ENCODE measurements at places on chromosomes 7 and 10.
A peak's percentile ranks its signal among the peaks of the same experiment; 100 is the strongest.

GRCh38 chr7:85730012-85730411 lies 543.2 kb upstream of the SEMA3D start:
- no peak for DNase-seq

- no peak for DNase-seq
Measured at GRCh38 chr7:47591655-47592572, 10.0 kb upstream of the TNS3 start.

GRCh38 chr7:30159698-30160143 lies 24.9 kb downstream of the MTURN start:
- no peak for DNase-seq

DNA sequence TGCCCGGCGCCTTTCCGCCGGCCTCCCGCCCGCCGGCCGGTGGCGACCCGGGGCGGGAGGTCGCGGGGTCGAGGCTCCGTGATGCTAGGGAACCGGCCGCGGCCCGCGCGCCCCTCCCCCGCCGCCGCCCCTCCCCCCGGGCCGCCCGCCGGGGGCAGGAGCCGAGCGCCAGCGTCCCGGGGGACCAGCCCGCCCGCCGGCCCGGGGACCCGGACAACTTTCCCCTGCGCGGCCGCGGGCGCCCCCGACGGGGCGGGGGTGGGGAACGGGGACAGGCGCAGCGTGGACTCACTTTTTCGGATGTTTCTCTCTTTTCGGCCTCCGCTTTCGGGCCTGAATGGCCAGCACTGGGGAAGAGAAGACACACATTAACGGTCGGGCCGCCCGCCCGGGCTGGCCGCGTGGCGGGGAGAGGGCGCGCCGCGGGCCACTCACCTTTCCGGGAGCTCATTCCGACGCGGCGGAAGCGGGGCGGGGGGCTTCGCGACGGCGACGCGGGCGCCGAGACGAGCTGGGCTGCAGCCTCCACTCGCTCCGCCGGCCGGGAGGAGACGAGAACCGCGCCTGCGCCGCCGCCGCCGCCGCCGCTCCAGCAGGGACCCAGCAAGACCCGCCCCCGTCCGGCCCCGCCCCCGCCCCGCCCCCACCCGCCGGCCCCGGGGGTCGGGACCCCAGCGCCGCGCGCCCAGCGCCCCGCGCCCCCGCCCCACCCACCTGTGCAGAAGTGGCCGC lies at the start of gene SRPK2:
TSS of gene SRPK2 (minus strand) at position 566 of the 732 bp plus-strand sequence.
- DNase-seq = peak; percentile 67

DNA sequence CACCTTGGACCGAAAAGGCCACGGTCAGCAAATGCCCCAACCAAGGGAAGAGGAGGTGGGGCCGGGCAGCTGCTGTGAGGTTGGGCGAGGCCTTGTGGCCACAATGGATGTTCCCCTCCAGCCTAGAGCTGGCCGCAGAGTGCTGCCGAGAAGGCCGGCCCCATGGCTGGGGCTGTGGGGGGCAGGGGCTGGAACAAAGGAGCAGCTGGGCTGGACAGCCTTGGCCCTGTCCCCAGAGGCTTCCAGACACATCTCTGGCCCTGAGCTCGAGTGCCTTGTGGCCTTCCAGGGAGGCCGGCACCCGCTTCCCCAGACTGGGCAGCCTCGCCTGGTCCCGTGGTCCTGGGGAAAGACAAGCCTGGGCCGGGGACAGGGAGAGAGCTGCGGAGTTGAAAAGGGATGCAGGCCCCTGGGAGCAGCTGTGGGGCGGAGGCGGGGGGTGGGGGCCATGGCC lies 88.0 kb downstream of the PDGFA start:
- no peak for DNase-seq

DNA sequence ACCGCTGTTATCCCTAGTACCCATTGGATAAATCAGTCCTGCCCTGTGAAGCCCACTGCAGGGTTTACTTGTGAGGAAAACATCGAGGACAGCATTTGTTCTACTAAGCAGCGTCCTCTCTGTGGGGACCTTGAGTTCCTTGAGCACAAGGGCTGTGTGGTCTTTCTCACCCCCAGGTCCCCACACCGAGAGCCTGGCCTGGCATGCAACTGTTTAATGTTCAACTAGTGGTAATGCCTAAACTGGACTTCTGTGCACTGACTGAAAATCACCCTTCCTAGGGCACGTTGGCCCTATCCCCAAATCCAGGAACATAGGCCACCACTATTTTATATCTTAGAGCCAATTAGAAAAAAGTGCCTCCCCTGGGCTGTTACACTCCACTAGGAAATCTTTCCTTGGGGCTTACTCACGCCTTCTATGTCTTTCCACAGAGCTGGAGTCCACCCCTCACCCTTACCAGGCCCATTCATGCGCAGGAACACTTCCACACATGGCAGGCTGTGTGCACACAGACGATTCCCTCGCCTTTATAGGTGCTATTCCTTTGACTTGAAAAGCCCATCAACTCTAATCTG lies 1.7 kb upstream of the TMEM213 start:
- DNase-seq = no peak

GRCh38 chr10:3477683-3478082 lies 305.1 kb upstream of the PITRM1 start:
- DNase-seq = no peak

GRCh38 chr10:33256458-33256857 lies 78.0 kb downstream of the NRP1 start:
- no peak for DNase-seq

DNA sequence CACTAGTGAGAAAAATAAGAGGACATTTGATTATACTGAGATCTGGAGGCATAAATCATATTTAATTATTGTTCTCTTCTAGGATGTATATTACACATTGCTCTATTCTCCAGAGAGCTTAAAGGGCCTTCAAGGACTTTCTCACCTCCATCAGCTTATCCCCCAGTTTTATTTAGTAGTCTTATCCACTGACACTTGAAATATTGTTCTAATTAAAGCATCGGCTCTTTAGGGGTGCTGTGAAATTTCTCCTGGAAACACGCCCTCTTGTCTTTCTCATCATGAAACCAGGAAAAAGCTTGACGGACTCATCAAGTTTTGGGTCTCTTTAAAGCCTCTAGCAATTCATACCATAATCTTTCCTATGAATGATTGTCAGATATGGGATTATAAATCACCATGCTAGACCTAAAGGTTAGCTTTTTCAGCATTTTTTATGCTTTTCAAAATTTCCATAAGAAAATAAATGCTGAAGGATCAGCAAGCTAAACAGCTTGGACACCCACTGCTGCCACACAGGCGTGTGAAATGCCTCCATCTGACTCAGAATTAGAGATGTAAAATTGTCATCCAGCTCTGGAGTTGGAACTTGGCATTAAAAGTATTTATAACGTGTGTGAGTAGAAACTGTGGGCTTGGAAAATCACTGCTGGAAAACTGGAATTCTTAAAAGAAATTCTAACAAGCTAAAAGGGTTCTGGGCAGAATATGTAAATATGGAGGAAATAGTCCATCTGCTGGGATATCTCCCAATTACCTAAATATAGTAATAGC lies 216.3 kb downstream of the CHRM2 start:
- DNase-seq = no peak

- DNase-seq = no peak
Measured at GRCh38 chr10:11189582-11190376, 172.1 kb downstream of the CELF2 start.

DNA sequence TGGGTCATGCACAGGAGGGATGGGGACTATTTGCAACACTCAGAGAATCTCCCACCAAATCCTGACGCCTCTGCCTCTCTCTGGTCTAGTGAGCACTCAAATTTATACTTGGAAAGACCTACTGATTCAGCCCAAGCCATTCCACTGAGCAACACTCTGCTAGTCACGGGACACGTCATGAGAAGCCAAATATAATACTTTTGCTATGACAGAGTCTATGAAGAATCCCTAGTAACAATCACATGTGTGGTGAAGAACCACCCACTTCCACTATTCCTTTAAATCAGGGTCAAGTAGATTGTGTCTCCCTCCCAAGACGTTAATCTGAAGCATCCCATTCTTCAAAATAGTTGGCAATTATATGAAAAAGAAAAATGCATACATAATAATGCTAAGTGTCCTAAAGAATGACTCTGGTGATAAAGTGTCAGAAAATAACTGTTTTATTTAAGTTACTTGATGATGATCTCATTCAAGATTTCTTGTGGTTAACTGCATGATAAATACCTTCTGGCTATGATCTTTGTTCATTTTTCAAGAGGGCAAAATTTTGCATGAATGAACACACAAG lies 28.5 kb downstream of the CHCHD3 start:
- no peak for DNase-seq

DNA sequence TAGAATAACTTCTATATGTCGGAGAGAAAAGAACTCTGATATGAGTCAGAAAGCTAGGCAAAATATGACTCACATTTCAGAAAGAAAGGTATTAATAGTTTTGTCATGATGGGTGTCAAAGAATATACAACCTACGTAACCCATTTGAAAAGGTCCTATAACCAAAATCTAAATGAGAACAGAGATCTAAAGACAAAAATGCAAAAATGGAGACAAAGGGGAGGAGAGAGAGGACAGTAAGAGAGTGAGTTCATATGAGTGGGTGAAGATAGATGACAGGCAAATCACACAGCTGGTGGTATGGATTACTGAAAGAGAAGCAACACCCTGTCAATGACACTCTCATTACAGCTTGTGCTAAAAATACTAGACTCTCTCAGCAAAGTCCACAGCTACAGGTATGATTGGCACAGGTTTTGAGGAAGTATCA lies 25.6 kb downstream of the ANKMY2 start:
- no peak for DNase-seq

DNA sequence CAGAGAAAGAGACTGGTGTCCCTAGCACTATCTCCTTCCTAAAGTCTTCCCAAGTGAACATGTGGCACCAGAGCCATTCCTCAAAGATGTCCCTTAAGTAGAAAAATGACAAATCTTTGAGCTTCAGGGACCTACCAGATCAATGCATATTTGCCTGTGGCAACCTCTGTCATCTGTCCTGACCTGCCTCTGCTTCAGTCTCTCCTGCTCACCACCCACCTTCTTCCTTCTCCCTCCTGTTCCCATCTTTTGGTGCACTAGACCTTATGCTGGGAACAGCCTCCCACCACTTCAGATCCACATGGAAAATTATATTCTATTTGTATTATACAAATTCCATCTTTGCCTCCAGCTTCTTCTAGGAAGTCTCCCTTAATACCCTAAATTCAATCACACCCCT lies 386.4 kb downstream of the PLXNA4 start:
- DNase-seq = no peak

DNA sequence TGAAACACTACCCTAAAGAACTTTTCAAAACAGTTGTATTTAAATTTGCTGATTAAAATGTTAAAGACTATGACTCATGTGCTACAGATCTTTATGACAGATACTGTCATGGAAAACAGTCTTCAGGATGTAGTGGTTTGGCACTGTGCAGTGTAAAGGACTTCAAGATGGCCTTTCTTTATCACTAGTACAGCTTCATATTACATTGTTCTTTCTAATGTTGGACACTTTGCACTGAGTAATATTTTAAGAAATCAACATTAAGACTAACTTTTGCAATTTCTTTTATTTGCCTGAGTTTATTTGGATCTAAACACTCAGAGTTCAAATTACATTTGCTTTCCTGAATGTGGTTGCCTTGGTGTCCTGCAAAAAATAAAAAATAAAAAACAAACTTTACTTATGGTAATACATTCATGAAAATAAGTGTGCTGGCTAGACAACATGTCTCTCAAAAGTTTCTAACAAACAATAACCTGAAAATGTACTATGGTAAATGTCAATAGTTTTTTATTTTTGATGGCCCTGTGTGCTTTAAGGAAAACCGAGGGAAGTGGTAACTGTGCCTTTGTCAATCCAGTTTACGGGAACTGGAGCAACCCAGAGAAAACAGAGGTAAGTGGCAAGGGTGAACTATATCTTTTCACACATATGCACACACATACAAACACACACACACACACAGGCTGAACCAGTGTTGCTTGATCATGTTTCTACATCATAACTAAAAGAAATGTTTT lies 85.9 kb upstream of the PLXDC2 start:
- no peak for DNase-seq

DNA sequence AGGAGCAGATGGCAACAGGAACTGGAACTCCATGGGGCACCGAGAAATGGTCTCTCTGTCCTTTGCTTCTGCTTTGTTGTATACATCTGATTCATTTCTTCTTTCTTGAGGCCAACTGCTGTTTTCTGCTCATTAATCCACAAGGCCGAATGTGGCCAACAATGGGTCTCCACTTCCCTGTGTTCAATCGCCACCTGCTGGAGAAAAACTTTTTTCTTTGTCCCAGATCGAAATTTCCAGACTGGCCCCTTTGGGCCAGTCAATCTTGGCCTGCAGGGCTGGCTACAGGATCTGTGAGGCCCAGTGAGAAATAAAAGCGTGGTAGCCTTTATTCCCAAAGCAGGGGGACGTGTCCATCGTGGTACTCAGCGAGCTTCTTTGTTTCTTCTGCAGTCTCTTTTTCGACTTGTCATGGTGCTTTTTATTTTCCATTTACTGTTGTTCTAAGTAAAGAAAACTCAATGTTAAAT lies 58.8 kb downstream of the PARP12 start:
- no peak for DNase-seq

- no peak for DNase-seq
Measured at GRCh38 chr10:22368981-22369380, 23.7 kb downstream of the SPAG6 start.

DNA sequence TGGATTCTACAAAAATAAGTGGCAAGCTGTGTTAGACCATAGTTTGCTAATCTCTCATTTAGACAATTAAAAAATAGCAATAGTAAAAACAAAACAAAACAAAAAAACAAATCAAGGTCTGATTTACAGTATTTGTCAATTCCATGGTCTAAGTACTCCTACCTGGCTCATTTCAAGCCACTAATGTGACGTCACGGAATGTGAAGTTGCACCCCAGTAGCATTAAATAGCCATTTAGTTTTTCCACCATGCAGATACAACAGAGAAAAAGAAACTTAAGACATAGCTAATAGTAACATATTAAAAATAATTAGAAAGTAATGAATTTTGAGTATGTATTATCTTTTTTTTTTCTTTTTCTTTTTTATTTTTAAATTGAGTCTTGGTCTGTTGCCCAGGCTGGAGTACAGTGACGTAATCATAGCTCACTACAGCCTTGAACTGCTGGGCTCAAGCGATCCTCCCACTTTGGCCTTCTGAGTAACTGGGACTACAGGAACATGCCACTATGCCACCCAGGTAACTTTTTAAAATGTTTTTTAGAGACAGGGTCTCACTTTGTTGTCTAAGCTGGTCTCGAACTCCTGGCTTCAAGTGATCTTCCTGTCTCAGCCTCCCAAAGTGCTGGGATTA lies 101.2 kb downstream of the MKX start:
- DNase-seq = no peak

GRCh38 chr7:150716368-150716767 lies at the start of gene GIMAP1:
Gene GIMAP1 (plus strand): TSS chr7:150716613. CDS start chr7:150719048, 2,435 bp downstream.
- no peak for DNase-seq

- DNase-seq = no peak
Measured at GRCh38 chr7:101240226-101241014, 2.8 kb upstream of the CLDN15 start.
